Kidney (tissue), 22 donors: ENCODE measurements at places on chromosomes 5 and 9. TPM values are rescaled to one million over a fixed set of nuclear protein-coding genes. Genes with fewer than 3 reads are reported as not detected.

DNA sequence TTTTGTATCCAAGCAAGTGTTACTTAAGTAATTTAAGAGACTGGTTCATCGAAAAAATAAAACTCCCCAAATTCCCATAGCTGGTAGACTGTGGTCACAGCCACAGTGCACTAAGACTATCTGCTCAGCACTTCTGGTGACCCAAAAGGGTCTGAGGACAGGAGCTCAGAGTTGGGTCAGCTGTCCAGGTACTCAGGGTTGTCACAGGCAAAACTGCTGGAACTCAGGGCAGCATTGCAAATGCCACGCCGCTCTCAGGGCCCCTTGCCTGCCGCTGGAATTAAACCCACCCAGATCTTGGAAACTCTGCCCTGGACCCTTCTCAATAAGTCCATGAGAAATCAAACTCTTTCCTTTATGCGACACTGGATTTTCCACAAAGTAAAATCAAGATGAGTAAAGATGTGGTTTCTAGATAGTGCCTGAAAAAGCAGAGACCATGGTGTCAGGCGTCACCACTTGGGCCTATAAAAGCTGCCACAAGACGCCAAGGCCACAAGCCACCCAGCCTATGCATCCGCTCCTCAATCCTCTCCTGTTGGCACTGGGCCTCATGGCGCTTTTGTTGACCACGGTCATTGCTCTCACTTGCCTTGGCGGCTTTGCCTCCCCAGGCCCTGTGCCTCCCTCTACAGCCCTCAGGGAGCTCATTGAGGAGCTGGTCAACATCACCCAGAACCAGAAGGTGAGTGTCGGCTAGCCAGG, at the start of gene IL13:
Gene IL13 (plus strand): TSS at position 498 of the 705 bp plus-strand sequence. CDS start 14 bp downstream, at position 512.
- no peak for DNase-seq
- no peak within 1 kb of the TSS for H3K27ac ChIP-seq
- H3K4me1 ChIP-seq = peaks cover 2% of the 10 kb centered on the region
- peaks cover 2% of the 10 kb centered on the region for H3K27me3 ChIP-seq
- H3K4me3 ChIP-seq = no peak within 1 kb of the TSS

DNA sequence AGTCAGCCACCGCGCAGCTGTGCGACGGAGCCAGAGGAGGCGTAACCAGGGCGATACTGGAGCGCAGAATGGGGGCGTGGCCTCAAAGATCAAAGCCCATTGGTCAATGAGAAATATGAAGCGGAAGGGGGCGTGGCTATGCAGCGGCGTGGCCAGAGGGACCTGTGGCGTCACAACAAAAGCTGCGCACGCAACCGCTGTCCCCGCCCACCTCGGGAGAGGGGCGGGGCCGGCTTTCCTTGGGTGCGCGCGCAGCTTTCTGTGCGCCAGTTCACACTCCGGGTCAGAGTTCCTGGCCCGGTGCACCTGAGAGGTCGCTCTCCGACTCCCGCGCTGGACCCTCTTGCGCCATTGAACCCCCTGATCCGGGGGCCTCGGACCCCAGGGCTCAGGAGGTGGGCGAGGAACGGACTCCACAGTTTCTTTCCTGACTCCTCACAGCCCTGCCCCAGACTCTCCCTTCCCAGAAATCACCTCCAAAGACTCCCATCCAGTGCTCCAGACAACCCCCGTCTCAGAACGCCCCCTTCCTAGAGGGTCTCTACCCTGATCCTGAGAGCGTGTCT, at the start of gene SWI5:
Gene SWI5 (plus strand): TSS at position 269 of the 566 bp plus-strand sequence.
- H3K27me3 ChIP-seq = no peaks in the 10 kb centered on the region
- DNase-seq = peak; percentile 100
- peak within 1 kb of the TSS; percentile 82 for H3K27ac ChIP-seq

The ZNF367 gene
- total RNA-seq = 1.9 TPM

The SHC3 gene
- 1.5 TPM for total RNA-seq

DNA sequence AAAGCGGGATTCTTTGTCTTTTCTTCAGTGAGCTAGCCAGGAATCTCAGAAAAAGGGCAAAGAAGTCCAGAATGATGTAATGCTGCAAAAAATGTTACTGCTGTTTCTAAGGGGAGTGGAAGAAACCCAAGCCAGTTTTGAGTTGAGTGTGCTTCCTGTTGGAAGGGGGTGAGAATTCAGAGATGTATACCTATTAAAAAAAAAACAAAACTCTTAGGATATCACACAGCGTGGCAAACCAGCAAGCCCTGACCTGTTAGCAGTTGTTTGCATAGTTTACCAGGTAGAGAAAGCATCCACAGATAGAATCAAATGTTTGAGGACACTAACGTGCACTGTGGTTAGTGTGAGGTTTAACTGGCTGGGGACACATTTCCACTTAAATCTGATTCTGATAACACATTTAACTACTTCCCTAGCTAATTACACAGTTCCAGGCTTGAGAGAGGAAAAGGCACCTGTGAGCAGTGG, 11.4 kb downstream of the BASP1 start:
- H3K27ac ChIP-seq = no peak overlapping the region
- H3K36me3 ChIP-seq = no peaks in the 10 kb centered on the region
- no peak for DNase-seq
- H3K4me1 ChIP-seq = no peaks in the 10 kb centered on the region
- no peaks in the 10 kb centered on the region for H3K27me3 ChIP-seq
- no peak overlapping the region for H3K4me3 ChIP-seq

The TOMM5 gene
- total RNA-seq = 59.5 TPM

DNA sequence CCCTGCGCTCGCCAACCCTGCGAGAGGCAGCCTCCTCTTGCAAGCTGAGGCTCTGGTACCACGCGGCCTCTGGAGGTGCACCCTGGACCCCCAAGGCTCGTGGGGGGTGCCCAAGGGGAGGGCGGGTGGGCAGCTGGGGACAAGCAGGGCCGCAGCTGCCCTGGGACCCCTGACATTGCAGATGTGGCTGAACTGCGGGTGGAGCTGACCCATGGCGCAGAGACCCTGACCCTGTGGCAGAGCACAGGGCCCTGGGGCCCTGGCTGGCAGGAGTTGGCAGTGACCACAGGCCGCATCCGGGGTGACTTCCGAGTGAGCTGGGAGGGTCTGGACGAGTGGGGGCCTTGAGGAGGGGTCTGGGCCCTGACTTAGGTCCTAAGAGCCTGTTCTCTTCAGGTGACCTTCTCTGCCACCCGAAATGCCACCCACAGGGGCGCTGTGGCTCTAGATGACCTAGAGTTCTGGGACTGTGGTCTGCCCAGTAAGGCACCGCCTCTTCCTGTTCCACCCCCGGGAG, 1.5 kb downstream of the MAMDC4 start:
- no peak for DNase-seq
- H3K4me1 ChIP-seq = peaks cover 24% of the 10 kb centered on the region
- H3K4me3 ChIP-seq = no peak overlapping the region
- no peaks in the 10 kb centered on the region for H3K36me3 ChIP-seq
- no peaks in the 10 kb centered on the region for H3K27me3 ChIP-seq

DNA sequence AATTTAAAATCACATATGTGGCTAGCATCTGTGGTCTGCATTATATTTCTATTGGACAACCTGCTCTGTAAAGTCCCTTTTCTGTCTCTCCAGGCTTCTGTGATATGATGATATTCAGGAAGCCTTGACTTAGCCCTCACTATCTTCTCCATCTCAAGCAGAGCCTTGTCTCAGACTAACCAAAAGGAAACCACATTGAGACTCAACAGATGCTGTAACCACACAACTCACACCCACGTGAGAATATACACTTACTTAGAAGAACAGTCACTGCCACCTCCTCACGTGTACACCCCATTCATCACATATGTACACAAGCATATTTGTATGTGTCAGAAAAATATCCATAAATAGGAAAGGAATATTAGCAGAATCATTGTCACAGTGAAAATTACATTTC, 33.6 kb downstream of the HTR4 start:
- H3K4me3 ChIP-seq = no peak overlapping the region
- DNase-seq = no peak
- H3K27me3 ChIP-seq = no peaks in the 10 kb centered on the region

DNA sequence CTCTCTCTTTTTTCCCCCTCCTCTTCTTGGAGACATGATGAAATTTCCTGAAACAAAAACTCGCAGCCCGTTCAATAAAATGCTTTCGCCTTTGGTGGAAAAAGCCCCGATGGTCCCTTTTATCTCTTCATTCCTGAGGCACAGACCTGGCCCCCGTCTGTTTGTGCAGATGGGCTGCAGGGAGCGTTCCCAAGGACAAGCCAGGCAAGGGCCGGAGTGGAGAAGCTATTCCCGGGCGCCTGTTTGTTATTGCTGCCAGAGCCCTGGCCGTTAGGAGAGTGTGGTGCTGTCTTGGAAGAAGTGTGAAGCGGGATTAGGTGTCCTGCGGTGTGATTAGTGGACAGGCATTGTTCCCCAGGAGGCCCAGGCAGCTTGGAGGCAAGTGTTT, 71.9 kb downstream of the SMIM23 start:
- H3K27me3 ChIP-seq = no peaks in the 10 kb centered on the region
- no peak overlapping the region for H3K27ac ChIP-seq
- H3K36me3 ChIP-seq = peaks cover 4% of the 10 kb centered on the region
- no peaks in the 10 kb centered on the region for H3K4me1 ChIP-seq
- peak; percentile 34 for DNase-seq

DNA sequence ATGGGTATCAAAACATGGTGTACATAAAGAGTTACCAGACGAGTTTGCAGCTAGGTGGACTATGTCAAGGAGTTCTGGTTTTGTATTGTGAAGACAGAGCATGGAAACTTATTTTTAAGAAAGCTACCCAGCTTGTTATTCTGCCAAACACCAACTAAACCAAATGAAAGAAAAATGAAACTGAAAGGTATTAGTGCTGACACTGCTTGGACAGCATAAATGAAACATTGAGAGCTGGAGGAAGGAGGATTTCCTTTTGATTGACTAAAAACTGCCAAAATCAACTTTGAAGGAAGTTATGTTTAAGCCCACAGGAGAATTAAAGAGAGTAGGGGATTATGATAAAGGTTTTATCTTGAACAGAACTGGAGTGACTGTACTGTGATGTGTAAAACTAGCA, 766.2 kb downstream of the PTPRD start:
- H3K4me1 ChIP-seq = no peaks in the 10 kb centered on the region
- no peaks in the 10 kb centered on the region for H3K36me3 ChIP-seq
- no peaks in the 10 kb centered on the region for H3K27me3 ChIP-seq
- DNase-seq = no peak
- no peak overlapping the region for H3K4me3 ChIP-seq

The SLC25A2 gene
- total RNA-seq = 0.94 TPM

GRCh38 chr9:130857864-130858738, 23.0 kb downstream of the ABL1 start:
- H3K4me3 ChIP-seq = no peak overlapping the region
- no peak for DNase-seq
- no peak overlapping the region for H3K27ac ChIP-seq
- H3K27me3 ChIP-seq = no peaks in the 10 kb centered on the region

The ZBED3 gene
- 20.7 TPM for total RNA-seq

DNA sequence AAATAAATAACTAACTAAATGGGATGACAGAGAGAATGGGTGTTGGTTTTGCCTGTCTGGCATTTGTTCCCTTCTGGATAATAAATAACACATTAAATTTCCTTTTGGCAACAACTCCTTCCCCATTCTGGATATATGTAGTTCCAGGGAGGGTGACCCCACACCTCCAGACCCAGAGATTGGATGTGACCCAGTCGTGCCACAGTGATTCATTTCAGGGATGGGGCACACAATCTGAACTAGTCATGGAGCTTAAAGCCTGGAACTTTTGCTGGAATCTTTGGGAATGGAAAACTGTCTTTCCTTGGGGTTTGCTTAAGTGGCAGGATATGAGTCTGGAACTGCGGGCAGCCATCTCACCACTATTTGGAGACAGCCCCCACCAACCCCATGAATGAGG, 11.3 kb downstream of the KLF9 start:
- peaks cover 73% of the 10 kb centered on the region for H3K4me1 ChIP-seq
- DNase-seq = no peak
- peak overlapping the region; percentile 9 for H3K27ac ChIP-seq
- H3K4me3 ChIP-seq = peak overlapping the region; percentile 41

DNA sequence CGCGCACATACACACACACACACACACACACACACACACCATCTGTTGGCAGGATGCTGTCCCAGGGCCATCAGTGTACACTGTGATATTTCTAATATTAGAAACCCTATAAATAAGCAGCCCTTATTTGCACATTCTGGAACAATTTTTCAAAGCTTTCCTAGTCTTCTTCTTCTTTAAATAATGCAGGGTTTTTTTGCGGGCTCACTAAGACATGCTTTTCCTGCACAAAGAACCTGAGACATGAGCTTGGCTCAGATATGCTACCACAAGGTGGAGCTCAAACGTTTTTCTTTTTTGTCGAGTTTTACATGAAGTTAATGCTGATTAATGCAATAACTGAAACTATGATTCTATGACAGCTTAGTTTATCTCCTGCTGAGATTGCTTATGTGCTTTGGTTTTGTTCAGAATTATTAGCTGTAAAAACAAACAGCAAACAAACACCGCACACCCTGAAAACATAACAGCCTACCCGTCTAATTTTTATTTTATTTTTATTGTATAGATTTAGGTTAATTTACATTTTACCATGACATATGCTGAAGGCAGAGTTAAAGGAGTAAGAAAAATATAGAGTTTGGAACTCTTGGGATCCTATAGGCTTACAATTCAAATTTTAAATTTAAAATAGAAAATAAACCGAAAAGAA, 95.8 kb downstream of the ALDH1A1 start:
- no peaks in the 10 kb centered on the region for H3K27me3 ChIP-seq
- no peak overlapping the region for H3K27ac ChIP-seq
- H3K4me3 ChIP-seq = no peak overlapping the region
- peaks cover 17% of the 10 kb centered on the region for H3K4me1 ChIP-seq

DNA sequence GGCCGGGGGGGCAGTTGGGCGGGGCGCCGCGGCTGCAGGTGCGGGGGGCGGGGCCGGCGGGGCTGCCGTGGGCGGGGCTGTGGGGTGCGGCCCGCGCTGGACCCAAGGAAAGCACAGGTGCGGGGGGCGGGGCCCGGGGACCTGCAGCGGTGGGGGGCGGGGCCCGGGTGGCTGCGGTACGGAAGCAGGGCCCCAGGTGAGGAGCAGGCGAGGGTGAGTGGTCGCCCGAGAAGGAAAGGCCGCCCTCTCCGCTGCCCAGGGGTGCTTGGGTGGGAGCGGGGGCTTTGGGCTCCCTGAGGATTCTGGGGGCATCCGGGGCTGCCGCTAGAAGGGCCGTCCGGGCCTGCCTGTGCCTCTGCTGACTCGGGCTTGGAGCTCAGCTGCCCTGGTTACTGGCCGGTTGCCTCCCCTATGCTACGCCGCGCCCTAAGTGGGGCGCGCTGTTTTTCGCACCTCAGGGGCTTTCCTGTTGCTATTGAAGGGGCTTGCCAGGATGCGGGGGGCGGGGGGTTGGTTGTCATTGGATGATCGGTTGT, 767 bp downstream of the RALGPS1 start:
- H3K27me3 ChIP-seq = no peaks in the 10 kb centered on the region
- no peaks in the 10 kb centered on the region for H3K36me3 ChIP-seq
- peaks cover 5% of the 10 kb centered on the region for H3K4me1 ChIP-seq
